ENCODE measurements at places on chromosomes 7 and 10.
A peak's percentile ranks its signal among the peaks of the same experiment; 100 is the strongest.

- no peak for DNase-seq
These were observed 6.3 kb downstream of the PITX3 start for GRCh38 chr10:102234888-102235597.

GRCh38 chr10:11625019-11625735, 13.7 kb upstream of the USP6NL start:
- peak; percentile 94 for DNase-seq

GRCh38 chr7:12581897-12582296, 11.4 kb downstream of the SCIN start:
- no peak for DNase-seq

- no peak for DNase-seq
These were observed at the start of gene TUBAL3 for GRCh38 chr10:5404208-5405041. Gene TUBAL3, minus strand, starts transcription at chr10:5404828. Its CDS starts 36 bp downstream, at chr10:5404792.

GRCh38 chr10:6701289-6701688, 121.2 kb upstream of the PRKCQ start:
- DNase-seq, result no peak

DNA sequence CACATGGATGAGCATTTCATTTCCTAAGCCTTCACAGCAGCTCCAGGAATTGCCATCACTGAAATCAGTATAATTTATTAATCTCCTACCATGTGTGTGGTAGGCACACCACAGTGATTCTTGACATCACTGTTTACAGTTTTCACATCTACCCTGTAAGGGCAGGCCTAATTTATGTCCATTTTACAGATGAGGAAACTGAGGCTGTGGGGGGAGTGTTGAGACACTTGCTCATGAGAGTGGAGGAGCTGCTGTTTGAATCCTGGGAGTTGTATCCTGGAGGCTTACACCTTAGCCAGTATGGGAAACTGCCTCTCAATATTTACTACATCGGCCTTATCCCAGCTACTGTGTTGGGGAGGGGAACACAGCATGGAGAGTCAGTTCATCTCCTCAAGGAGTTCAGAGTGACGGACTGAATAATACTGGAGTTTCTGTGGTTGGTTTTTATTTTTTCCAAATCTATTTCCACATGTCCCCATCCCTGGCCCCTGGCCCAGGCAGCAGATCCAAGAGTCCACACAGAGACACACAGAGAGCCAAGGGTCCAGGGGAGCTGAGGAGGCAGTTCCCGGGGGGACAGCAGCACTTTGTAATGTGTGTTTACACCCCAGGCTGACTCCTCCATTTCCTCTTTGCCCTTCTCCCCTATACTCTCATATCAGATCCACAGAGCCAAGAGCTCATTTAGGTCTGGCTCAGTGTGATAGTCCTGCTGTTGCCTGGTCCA, 13.2 kb downstream of the UBTD1 start:
- no peak for DNase-seq

DNA sequence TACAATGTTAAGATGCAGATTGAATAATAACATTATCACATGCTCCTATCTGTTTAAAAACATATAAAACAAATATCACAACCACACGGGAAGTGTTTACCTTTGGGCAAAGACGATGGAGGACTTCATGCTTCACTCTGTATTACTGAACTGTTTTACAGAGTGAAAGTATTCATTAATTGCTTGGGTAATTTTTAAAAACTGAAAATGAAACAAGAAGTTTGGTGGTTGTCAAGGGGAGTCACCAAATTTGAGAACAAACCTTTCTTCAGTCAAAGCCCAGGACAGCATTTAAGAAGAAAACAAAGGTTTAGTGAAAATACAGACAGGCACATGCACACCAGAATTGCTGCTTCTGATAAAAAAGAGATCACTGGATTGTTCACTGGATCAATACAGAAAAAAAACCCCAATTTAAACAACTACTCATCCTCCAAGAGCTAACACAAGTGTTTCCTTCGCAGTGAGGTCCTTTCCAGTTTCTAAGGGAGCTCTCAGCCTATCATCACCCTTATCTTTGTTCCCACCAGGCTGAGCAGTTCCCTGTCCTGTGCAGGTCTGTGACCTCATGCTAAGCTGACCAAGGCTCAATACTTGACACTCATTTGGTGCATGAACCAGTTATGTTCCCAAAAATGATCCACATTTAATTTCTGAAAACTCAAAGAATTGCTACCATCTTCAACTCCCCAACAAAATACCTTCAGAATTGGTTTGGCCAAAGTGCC, 8.8 kb downstream of the PARP12 start:
- DNase-seq, result peak; percentile 37

DNA sequence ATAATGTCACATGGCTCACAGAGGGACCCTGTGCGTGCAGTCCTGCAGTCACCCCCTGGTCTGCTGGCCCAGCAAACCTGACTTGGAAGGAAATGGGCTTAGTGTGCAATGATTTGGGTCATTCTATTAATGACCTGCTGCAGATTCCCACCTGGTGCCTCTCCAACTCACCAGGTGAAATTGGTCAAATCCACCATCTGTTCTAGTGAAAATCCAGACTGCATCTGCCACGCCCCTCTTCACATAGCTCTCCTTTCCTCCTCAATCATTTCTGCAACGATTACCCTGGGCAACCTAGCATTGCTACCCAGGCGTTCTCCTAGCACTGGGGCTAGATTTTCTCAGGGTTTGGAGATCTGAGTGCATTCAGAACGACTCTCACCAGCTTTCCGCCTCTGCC, 29.4 kb downstream of the SRRM3 start:
- no peak for DNase-seq

DNA sequence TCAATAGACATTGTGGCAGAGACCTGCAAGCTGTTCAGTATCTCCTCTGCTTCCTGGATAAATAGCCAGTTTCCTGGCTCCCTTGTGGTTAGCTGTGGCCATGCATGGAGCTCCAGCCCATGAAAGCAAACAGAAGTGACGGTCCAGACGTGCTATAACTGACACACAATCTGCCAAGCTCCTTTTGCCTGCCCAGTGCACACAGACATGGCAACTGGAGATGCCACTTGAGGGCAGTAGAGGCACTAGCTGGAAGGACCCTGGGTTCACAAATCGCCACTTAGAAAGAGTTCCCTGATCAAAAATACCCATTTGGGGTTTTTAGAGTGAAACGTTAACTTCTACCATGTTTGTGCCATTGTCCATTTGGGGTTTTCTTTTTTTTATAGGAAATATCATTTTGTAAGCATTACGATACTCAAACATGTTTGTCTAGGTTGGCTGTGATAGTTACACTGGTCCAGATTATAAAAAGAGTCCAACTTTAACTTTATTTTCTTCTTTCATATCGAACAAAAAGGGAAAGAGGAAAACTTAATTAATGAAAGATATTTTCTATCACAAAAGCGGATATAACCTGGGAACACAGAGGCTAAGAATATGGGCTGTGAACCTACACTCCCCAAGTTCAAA, 31.3 kb downstream of the KIN start:
- peak; percentile 30 for DNase-seq

DNA sequence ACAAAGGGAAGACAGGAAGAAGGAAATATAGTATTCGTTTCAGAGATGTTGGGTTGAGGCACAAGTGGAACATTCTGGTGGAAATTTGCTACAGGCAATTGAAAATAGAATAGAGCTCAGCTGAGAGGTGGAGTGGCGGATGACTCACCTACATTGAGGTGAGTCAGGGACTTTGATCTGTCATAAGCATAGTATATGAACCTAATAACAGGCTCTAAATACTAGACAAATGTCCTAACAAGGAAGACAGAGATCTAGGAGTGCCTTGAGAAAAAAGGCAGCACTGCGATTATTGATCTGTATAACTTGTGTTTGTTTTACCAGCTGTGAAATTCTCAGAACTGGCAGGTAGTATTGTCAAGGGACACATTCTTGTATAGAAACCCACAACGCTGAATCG, 907 bp upstream of the IFRD1 start:
- no peak for DNase-seq

GRCh38 chr7:100723732-100724275, 3.5 kb downstream of the EPO start:
- DNase-seq, result no peak

- no peak for DNase-seq
These were observed 8.0 kb upstream of the CSTF2T start for GRCh38 chr10:51707392-51707791.

- DNase-seq, result no peak
These were observed 39.2 kb downstream of the CD36 start for GRCh38 chr7:80677629-80678028.

DNA sequence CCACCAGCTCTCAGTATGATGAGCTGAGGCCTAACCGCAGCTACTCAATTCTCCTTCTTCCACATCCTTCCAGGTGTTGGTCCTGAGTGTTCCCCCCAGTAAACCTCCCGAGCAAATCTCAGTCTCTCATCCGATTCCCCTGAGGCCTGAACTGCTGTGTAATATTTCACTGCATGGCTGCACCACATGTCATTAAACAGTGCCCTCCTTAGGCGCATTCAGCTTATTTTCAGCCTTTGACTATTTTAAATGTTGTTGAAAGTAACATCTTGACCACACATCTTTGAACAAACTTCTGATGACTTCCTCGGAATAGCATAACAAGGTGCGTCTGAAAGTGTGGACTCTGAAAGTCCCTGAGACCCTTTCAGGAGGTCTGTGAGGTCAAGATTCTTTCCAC, 62.8 kb upstream of the NPS start:
- no peak for DNase-seq

DNA sequence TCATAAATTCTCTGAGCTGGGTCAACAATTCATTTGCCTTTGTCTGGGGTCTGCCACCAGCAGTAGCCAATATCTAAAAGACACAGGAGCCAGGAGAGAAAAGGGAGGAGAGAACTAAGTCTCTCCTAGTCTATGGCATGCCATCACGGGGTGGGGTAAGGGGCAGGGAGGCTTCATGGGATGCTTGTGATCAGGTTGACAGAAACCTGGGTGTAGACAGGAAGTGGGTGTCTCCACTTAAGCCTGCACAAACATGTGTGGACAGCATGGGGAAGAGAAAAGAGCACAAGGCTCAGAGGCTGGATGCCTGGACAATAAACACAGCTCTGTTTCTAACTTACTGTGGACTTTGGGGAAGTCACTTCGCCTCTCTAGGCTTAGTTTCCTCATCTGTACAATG, 11.5 kb upstream of the C10orf53 start:
- DNase-seq, result no peak

GRCh38 chr7:1992554-1992953, 240.2 kb downstream of the MAD1L1 start:
- DNase-seq, result no peak

DNA sequence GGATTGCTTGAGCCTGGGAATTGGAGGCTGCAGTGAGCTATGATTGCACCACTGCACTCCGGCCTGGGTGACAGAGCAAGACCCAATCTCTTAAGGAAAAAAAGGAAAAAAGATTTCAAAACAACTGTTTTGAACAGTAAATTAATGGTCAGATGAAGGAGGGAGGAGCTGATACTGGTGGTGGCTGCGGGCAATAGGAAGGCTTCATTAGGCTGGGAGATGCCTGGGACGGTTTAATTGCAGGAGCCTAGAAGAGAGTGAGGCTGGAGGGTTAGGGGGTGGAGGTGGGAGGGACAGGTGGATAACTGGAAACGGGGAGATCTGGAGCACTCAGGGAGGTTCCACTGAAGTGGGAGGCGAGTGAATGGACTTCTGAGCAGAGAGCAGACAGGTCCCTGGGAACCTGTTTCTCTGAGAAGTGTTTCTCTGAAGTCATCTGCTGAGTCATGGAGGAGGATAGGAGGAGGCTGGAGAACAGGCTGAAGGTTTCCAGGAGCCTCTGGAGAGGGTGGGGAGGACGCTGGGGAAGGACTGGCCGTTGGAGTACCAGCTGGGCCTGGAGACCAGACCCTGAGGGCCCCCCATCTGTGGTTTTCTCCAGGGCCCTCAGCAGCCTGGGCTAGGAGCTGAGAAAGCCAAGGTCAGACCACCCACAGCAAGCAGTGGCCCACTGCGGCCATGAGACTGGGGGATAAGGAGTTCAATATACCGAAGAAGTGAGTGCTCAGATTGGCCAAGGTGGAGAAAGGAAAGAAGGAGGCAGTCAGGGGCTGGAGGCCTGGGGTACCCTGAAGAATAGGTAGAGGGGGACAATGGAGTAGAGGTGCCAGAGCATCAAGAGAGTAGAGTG, 14.4 kb upstream of the YWHAG start:
- peak; percentile 43 for DNase-seq

Measured in suppressor macrophage treated with lipopolysaccharide for 4 hours (primary cell).